NCI-H510A (cell line): ENCODE measurements at places on chromosomes 12 and 14.

DNA sequence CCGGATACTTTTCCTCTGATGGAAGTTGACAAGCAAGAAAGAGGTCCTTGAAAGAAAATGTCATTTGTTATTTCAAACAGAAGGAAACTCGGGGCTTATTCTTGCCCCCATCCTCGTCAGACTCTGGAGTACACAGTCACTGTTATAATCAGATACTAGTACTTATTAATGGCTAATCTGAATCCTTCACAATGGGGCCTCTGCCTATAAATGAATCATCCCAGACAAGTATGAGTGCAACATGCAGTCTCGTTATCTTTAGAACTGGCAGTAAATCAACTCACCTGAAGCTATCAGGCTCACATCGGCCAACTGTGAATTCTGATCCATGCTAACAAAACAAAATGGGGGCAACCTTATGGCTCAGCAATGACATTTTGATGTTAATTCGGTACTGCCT is 216.7 kb downstream of the GRIN2B start:
- DNase-seq: no peak

GRCh38 chr12:73529231-73529630 is 1008.4 kb upstream of the ATXN7L3B start:
- no peak for DNase-seq

- no peak for DNase-seq
Measured at GRCh38 chr12:80829767-80830166, 108.0 kb downstream of the LIN7A start.

GRCh38 chr14:91369628-91370445 is 47.8 kb downstream of the CCDC88C start:
- DNase-seq: peak; percentile 57

DNA sequence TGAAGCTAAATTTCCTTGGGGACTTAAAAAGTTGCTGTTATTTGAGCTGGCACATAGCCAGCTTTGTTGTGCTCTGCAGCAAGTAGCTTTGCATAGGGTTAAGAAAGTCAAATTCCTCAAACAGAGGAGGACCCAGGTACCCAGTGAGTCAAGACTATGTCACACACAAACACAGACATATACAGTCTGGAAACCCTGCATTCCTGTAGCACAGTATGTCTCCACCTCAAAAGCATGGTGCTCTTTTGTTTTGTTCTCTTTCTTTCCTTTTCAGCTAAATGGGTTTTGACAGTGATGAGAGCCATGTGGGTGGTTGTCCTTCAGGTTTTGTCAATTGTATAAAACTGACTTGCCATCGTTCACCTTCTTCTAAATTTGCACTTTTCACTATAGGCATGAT is 179.6 kb upstream of the DIO2 start:
- DNase-seq: no peak

DNA sequence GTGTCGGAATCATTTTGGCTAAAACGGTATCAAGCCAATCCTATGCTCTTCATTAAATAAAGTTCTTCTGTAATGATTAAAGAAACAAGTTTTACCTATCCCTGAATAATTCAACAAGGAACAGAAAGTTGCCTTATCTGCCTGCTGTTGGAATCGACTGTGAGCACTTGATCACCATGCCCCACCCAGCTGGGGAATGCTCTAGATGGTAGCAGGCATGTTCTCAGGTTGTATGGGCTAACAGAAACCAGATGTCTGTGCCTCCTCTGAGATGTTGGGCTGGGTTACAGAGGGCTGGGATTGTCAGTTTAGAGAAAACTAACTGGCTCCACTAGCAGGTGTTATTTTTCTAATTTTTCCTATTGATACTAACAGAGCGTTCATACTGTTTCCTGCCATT is 28.9 kb downstream of the RTRAF start:
- DNase-seq: no peak

GRCh38 chr14:101224356-101225156 is 321.0 kb upstream of the RTL1 start:
- DNase-seq: no peak

DNA sequence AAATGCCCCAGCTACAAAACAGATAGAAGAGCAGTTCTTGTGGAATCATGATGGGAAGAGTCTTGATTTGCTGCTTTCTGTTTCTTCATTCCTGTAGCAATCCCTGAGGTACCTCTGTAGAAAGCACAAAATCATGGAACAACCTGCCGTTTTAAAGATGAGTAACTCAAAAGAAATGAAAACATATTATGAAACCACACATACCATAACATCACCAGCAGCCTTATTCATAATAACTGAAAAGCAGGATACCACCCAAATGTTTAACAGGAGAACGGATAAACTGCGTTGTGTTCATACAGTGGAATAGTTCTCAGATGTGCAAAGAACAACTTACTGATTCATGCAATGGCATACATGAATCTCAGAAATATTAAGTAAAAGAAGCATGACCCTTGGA is 188.1 kb downstream of the RGS6 start:
- no peak for DNase-seq

DNA sequence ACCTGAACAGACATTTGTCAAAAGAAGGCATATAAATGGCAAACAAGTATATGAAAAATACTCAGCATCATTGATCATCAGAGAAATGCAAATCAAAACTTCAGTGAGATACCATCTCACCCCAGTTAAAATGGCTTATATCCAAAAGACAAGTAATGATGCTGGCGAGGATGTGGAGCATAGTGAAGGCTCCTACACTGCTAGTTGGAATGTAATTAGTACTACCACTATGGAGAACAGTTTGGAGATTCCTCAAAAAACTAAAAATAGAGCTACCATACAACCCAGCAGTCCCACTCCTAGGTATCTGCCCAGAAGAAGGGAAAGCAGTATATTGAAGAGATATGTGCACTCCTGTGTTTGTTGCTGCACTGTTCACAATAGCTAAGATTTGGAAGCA is 146.1 kb downstream of the TGFB3 start:
- no peak for DNase-seq

DNA sequence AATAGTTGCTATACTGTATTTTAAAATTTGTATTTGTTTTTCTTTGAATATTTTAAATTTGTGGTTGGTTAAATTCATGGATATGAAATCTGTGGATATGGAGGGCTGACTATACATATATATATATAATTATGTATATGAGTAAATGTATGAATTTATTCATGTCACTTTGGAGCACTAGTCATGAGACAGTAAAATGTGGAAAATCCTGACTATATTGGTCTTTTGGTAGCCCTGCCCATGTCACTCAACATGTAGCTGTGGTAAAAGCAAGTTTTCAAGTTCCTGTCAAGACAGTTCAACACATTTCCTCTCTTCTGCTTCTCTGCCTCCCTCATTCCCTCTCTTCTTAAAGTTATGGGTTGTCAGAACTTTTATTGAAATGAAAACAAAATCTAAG is 17.3 kb upstream of the C12orf71 start:
- DNase-seq: no peak

- no peak for DNase-seq
Measured at GRCh38 chr14:95922080-95922479, 45.4 kb downstream of the TUNAR start.

DNA sequence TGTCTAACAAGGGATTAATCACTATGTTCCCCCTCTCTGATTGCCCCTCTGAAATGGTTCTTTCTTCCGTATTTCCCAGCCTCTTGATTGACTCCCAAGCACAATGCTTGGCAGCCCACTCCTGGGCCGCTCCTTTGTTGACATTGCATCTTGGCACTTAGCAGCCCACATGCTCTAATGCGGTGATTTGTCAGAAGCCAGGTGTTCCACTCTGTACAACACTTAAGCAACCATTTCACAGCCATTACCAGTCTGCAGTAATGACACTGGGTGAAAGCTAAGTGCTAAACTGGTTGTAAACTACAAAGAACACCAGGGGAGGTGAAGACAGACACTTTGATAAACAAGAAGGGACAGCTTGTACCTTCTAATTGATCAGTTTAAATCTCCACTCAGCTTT is 353.5 kb downstream of the TMEM132D start:
- DNase-seq: peak; percentile 96

DNA sequence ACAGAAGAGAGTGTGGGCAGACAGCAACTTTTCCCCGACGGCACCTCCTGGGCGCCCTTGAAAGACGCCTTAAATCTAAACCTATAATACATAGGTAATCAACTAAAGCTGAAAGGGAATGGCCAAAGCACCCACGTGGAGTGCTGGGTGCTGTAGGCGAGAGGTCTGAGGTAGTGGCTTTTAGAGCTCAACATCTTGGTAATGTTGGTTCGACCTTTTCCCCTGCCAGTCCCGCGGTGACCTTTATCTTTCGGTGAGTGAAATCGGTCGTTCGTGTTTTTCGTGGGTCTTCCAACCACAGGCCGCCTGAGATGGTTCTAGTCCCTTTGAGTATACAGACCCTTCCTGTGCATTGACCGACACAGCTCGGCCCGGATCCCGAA is 9.1 kb downstream of the OR6S1 start:
- no peak for DNase-seq

DNA sequence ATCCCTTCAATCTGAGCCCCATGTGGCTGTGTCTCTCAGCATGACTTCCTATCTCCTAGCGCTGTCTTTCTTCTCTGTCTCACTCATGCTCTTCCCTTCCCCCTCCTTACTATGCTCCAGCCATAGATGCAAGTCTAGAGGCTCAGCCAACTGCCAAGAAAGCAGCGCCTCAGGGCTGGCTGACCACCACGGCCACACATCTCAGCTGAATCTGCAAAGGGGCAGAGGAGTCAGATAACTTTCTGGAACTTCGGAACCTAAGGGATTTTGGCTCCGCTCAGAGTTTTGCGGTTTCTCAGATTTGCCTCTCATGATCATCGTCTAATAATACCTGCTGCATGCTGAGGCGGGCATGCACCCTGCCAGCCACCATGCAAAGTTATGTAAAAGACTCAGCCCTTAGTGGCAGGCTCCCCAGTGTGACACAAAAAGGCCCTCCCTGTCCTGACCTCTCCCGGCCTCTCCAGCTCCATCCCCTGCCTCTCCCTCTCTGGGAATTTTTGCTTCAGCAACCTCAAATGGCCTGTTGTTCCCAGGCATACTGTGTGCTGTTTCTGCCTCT is 5.0 kb upstream of the FGF6 start:
- DNase-seq: no peak

- DNase-seq: no peak
Measured at GRCh38 chr14:92987713-92988510, 65.0 kb downstream of the CHGA start.

DNA sequence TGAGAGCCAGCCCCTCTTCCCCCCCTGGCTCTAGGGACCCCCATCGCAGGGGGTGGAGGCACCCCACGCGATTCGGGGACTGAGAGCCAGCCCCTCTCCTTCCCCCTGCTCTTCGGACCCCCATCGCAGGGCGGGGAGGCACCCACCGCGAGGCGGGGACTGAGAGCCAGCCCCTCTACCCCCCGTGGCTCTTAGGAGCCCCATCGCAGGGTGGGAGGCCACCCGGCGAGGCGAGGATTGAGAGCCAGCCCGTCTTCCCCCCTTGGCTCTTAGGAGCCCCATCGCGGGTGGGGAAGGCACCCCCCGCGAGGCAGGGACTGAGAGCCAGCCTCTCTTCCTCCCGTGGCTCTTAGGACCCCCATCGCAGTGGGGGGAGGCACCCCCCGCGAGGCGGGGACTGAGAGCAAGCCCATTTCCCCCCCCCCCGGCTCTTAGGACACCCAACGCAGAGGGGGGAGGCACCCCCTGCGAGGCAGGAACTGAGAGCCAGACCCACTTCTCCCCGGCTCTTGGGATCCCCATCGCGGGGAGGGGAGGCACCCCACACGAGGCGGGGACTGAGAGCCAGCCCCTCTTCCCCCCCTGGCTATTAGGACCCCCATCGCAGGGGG is 45.6 kb downstream of the DDX11 start:
- no peak for DNase-seq

GRCh38 chr12:92273076-92273475 is 127.4 kb upstream of the BTG1 start:
- no peak for DNase-seq

DNA sequence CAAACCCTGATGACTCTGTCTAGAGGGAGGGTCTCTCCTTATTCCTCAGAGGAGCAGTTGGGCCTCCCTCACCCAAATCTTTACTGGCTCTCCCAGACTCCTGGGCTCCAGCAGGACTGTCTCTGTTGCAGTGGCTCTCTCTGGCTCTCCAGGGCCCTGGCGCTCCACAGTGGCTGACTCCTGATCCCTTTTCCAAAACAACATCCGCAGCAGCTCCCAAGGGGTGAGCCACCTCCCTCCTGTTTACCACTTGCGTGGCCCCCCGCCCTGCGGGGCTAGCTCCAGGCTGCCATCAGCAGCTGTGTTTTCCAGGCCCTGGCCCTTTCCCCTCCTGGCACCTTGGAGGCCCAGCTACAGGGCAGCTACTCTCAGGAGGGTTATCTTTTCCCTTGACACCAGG is 123.5 kb downstream of the CALM1 start:
- DNase-seq: no peak

DNA sequence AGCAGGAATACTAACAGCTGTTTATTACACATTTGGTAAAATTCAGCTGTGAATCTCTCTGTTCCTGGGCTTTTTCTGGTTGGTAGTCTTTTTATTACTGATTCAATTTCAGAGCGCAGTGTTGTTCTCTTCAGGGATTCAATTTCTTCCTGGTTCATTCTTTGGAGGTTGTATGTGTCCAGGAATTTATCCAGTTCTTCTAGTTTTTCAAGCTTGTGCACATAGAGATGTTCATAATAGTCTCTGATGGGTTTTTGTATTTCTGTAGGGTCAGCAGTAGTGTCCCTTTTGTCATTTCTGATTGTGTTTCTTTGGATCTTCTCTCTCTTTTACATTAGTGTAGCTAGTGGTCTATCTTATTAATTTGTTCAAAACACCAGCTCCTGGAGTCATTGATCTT is 9.1 kb upstream of the OR6C76 start:
- DNase-seq: no peak

GRCh38 chr12:104547235-104547634 is 90.5 kb downstream of the CHST11 start:
- no peak for DNase-seq

- no peak for DNase-seq
Measured at GRCh38 chr12:99619389-99620158, 28.0 kb upstream of the GARIN6 start.

GRCh38 chr14:36005670-36006069 is 170.9 kb downstream of the PTCSC3 start:
- no peak for DNase-seq

- no peak for DNase-seq
Measured at GRCh38 chr14:22489244-22489545, 99.8 kb downstream of the DAD1 start.

DNA sequence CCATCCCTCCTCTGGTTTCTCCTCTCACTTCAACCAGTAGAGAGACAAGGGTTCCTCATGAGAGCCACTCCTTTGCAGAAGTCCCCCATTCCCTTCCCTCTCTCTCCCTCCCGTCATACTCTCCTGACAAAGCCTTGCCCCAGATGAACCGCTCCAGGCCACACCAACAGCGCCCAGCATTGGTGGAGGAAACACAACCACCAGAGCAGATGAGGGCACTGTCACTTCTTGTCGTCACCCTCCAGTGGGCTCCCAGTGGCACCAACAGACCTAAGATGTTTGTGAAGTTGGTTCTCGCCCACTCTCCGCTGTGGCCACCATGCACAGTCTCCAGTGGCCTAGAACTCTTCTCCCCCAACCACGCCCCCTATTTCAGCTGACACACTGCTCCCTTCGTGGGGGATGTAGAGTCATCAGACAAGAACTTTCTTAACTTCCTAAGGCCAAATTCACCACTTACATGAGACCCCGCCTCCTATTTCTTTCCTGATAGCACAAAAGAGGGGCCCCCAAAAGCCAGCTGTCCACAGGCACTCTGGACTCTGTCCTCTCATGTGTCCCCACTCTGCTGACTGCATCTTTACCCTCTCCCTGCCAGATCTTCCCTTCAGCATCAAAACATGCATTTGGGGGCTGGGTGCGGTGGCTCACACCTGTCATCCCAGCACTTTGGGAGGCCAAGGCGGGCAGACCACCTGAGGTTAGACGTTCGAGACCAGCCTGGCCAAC is 29.2 kb upstream of the PLEKHG6 start:
- DNase-seq: no peak

GRCh38 chr12:74515849-74516248 is 21.8 kb upstream of the ATXN7L3B start:
- no peak for DNase-seq
